T-cell (primary cell): ENCODE measurements at places on chromosomes 11 and 22. TPM values are rescaled to one million over a fixed set of nuclear protein-coding genes. Genes with fewer than 3 reads are reported as not detected.

DNA sequence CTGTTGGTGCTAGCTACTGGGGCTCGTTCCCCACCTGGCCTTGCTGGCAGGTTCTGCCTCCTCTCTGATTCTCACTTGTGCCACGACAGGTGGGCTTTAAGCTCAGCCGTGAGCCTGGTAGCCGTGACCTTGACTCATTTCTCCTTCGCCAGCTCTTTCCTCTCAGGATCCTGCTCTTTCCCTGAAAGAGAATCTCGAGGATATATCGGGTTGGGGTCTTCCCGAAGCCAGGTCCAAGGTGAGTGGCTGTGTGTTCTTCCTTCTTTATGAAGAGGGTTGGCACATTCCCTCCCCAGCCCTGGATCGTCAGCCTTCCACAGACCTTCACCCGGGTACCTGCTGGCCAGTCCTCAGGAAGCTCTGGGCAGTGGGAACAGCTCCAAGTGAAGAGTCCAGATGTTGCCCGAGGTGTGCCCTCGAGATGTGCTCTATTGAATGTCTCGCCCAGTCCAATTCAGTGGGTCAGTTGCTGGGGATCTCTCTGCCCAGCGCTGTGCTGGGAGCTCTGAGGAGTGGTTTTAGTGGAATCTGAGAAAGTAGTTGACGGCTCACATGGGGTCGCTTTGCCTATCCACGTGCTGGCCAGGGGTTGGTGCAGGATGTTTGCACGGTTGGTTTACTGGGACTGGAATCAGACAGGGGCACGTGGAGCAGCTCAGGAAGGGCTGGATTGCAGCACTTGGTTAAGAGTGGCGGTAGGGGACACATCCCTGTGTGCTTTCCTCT lies 1.4 kb downstream of the ZNF74 start:
- no peak for DNase-seq

GRCh38 chr22:38437416-38437815 lies 17.6 kb downstream of the KCNJ4 start:
- no peak for DNase-seq

GRCh38 chr22:20010307-20011122 lies 6.1 kb downstream of the ARVCF start:
- no peak for DNase-seq

DNA sequence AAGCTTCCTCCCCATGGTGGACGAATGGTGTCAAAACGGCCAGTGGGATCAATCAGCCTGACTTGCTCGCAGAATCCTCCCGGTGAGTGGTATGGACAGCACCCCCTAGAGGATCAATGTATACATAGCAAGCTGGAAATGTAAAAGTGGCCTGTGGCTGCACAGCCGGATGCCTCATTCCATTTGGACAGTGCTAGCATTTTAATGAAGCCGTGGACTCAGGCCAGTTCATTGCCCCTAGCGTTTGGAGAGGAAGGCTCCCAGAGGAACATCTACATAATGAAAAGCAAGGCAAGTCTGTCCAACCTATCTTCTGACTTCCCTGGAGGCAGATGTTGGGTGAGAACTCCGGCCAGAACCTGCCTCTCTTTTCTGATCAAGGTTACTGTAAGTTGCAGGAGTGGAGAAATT lies 942.3 kb downstream of the NTM start:
- DNase-seq = no peak

DNA sequence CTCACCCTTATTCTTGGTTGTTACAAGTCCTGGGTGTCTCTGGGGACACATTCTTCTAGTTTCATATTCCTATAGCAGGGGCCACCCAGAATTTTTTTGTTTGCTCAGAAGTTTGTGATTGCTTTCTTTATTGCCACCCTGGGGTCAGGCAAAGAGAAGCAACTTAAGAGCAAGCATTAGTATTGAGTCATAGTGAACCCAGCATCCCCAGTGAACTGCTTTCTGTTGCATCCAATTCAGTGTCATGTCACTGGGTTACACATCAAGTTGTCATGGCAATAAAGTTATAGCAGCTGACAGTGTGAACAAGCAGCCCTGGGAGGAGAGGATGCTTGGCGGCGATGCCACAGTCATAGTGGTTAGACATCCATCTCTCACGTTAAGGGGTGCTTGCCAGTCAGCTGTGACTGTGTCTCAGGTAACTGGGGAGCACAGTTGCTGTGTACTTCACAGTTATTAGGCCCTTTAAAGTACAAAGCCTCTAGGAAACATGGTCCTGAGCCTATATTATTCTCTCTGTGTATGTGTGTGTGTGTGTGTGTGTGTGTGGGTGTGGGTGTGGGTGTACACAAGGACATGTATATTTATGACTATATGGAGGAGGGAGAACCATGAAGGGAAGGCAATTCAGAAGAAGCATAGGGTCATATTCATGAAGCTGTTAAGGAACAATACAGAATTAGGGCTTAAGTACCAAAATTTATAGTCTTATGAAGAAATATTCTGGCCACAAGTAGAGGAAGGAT lies 52.5 kb downstream of the TRIM44 start:
- DNase-seq = no peak

GRCh38 chr22:47445716-47446290 lies 683.4 kb downstream of the TBC1D22A start:
- no peak for DNase-seq

DNA sequence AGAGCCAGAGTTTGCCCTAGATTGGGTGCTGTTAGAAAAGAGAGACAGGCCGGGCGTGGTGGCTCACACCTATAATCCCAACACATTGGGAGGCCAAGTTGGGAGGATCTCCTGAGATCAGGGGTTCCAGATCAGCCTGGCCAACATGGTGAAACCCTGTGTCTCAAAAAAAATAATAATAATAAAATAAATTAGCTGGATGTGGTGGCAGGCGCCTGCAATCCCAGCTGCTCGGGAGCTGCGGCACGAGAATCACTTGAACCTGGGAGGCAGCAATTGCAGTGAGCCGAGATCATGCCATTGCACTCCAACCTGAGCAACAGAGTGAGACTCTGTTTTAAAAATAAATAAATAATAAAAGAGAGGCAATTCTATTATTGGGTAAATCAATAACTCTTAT lies 199.2 kb upstream of the GUCY1A2 start:
- no peak for DNase-seq

GRCh38 chr11:124090996-124091395 lies 24.3 kb upstream of the VWA5A start:
- no peak for DNase-seq

- DNase-seq = no peak
These were observed 12.2 kb downstream of the PHLDB1 start for GRCh38 chr11:118619444-118620197.

DNA sequence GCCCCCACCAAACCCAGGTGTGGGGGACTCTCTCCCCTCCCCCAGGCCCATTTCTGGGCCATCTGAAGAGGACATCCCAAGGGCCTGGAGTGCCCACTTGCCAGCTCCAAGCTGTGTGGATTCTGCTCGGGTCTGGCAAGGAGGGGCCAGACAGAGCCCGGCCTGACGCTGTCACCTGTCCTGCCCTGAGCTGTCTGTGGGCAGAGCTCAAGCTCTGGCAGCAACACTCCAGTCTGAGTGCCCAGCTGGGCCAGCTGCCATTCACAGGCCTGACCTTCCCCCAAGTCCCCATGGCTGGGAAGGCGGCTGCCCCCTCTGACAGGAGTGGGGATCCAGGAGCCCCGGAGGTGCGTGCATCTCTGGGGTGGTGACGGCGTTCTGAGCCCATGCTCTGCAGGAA lies 6.2 kb upstream of the PIM3 start:
- DNase-seq = no peak

GRCh38 chr11:132501356-132501755 lies 1030.9 kb downstream of the OPCML start:
- no peak for DNase-seq

DNA sequence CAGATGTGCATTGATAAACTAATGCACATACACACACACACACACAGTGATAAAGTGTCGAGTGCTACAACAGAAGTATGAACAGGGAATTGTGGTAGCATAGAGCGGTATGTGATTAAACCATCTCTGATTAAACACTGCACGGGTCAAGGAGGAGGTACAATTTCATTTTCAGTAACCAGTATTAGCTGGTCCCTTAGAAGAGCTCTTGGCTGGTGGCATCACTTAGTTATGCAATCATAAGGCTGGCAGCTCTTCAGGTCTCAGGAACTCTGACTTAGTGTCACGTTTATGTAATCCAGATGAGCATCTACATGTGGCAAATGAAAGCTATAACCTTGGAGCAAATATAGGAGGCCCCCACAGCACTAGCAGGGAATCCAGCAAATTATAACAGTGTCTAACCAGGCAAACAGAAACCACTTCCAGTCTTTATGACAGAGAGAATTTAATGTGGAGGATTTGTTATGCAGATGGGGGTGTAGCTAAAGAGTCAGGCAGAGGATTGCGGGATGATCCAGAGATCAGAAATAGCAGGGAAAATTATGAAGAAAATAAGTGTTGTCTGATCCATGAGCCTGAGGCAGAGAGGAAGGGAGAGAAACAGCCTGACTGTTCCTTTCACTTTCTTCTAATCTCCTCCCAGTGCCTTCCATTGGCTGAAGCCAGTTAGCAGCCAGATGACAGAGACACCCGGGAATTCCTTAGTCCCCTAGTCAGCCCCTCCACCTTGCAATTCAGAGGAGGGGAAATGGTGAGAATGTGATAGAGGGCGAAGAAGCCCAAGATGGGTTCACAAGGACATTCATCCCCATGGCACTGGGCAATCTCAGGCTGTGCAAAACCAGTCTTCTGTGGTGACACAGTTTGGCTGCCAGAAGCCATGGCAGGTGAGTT lies 533.1 kb upstream of the TENM4 start:
- DNase-seq = no peak

GRCh38 chr22:33605666-33606065 lies 314.6 kb downstream of the LARGE1 start:
- no peak for DNase-seq

DNA sequence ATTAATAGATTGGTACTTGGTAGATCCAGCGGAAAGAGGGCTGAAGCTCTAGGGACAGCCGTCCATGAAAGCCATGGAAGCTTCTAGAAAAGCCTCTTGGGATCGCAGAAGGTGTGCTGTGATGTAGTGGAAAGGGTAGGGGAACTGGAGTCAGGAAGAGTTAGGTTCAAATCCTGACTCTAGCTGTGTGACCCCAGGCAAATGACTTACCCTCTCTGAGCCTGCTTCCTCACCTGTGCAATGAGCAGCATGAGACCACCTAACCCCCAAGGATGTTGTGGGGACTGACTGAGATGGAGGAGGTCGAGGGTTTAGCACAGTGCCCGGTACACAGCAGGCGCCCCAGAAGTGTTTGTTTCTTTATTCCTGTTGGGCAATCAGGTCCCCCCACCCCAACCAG lies 2.2 kb downstream of the EML3 start:
- DNase-seq = no peak

- no peak for DNase-seq
These were observed 20.3 kb upstream of the MICAL3 start for GRCh38 chr22:18044548-18045271.

DNA sequence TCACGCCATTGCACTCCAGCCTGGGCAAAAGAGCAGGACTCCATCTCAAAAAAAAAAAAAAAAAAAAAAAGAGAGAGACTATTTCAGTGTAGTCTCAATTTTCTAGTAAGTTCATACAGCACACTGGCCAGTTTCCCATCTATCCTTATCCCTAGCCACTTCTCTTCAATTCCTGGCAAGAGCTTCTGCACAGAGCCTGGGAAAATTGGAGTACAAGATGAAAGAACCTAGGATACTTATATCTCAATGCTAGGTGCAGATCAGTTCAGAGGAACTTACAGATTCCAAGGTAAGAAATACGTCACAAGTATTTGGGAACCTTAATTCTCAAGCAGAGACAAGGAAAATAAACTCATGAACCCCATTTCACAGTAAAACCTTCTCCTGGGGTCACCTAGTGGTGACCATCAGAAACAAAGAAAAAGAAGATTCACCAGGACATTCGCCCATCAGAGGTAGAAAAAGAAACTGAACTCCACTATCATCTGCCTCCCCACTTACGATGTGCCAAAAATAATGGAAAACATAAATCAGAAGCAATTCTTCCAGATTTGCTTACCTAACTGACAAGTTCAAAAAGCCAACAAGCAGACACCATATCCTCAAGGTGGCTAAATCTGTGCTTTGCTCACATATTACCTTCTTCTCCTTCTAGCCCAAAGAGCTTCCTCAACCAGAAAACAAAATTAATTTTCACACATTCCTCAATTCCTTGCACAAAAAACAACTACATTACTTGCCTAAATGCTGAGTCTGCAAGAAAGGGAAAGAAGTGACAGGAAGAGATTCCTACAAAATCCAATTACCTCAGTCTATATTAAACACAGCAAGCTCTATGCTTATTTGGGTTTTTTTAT lies 4.9 kb downstream of the DENND5A start:
- DNase-seq = no peak

DNA sequence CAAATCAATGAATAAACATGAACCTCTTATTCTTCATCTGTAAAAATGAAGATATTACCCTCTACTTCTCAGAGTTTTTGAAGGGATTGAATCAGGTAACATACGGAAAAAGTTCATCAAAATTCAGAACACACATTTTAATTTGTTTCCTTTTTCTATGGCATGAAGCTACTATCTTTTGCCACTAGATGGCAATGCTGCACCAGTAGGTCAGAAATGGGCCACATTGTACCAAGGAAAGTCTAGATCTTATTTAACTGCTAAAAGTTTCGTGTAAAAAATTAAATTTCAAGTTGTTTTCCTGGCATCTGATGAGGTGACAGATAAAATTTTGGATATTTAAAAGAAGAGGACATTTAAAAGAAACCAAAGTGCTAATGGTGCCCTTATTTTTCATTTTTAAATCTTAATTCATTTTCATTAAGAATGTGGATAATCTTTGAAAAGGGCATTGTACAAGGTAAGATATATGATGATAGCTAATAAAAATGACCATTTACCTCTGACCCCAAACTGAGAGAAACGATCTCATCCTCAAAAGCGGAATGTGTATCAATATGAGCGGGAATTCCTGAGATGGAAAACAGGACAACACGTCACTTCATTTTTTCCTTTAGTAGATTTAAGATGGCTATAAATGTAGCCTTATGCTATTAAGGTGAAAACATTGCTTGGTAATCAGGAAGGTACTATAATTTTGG lies 16.1 kb downstream of the ALKBH8 start:
- DNase-seq = no peak

- DNase-seq = no peak
These were observed 20.8 kb downstream of the CHRDL2 start for GRCh38 chr11:74710281-74710938.

RTL10 gene
- total RNA-seq = 28.5 TPM

PAK1 gene
- total RNA-seq = 24.9 TPM

GRAMD1B gene
- total RNA-seq = 15.6 TPM

FZD4 gene
- 0.35 TPM for total RNA-seq

OR52H1 gene
- 0.26 TPM for total RNA-seq

CHID1 gene
- 51.2 TPM for total RNA-seq

C11orf71 gene
- total RNA-seq = 13.9 TPM

BIRC3 gene
- total RNA-seq = 83.3 TPM

KRTAP5-3 gene
- not detected for total RNA-seq

BLID gene
- total RNA-seq = not detected

SLC16A8 gene
- not detected for total RNA-seq
